SIG-M5 (cell line): ENCODE measurements at places on chromosomes 16 and 17.

- no peak for DNase-seq
Observed at GRCh38 chr17:57940653-57941329, 14.4 kb downstream of the CUEDC1 start.

- no peak for DNase-seq
Observed at GRCh38 chr17:67633751-67634211, 84.0 kb upstream of the NOL11 start.

- no peak for DNase-seq
Observed at GRCh38 chr17:56431736-56432135, 161.8 kb upstream of the NOG start.

DNA sequence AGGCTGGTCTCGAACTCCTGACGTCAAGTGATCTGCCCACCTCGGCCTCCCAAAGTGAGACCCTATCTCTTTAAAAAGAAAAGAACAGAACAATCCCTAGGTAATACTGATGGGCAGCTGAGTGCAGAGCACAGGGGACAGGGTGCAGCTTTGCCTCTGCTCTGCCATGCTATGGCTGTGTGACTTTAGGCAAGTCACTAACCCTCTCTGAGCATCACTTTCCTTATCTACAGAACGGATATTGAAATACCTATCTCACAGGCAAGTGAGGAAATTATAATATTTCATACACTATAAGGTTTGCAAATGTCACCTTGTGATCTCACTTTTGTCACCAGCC is 4.1 kb downstream of the CASKIN2 start:
- DNase-seq: no peak

- DNase-seq: no peak
Observed at GRCh38 chr16:57680842-57681375, 12.8 kb downstream of the ADGRG3 start.

GRCh38 chr16:29663016-29663806 is at the start of gene SPN:
TSS of gene SPN (plus strand) at chr16:29663247. CDS start at chr16:29663729, 482 bp downstream.
- no peak for DNase-seq
